ENCODE measurements at places on chromosomes 7 and 10. TPM values are rescaled to one million over a fixed set of nuclear protein-coding genes. Genes with fewer than 3 reads are reported as not detected.

DNA sequence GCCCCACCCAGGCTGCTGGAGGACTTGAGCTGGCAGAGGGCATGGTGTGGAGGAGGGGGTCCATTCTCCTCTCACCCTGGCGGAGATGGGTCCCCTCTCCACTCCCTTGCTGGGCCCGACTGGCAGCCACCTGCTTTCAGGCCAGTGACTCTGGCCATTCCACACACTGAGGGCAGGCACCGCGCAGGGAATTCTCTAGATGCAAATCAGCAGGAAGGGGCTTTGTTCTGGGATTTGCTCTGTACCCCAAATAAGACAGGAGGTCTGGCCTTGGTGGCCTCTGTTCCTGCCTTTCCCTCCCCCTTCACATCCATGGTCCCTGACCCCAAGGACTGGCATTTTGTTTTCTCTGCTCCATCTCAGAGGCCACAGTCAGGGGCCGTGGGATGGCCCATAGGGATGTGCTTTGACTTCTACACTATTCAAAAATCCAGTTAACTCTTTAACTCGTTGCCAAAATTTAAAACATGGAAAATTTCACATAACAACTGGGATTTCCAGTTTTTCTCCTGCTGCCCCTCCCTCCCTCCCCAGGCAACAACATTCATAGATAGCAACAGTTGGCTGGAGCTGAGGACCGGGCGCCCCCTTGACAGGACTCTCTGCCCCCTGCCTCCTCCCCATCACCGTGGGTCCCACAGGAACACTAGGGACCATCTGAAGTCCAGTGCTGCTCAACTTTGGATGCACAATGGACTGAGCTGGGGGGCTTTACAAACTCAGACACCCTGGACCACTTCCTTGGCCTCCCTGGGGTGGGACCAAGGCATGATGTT, 33.9 kb downstream of the PPIF start:
- DNase-seq: peak; percentile 59

DNA sequence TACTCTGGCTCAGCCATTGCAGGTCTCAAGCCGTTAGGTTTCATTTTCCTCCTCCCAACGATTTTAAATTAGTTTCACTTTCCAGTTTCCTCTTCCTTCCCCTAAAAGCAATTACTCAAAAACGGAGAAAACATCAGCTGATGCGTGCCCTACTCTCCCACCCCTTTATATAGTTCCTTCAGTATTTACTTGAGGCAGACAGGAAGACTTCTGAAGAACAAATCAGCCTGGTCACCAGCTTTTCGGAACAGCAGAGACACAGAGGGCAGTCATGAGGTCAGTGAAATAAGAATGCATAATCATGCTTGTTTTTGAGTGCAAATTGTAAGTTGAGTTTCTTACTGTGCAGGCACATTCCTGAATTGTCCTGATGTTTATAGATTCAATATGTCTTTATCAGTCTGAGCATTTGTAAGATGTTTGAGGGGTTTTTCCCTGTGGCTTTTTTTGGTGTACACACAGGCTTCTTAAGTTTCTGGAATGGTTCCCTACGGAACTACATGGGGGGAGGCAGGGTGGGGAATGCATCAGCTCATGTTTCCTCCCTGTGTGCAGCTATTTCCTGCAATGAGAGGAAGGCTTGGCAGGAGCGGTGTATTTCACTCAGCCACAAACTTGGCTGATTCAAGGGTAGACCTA, at the start of gene IFIT3:
TSS of gene IFIT3 (plus strand) at position 195 of the 639 bp plus-strand sequence. CDS start at position 272, 77 bp downstream.
- DNase-seq: peak; percentile 74

The ADAM22 gene
- 8.5 TPM for total RNA-seq

DNA sequence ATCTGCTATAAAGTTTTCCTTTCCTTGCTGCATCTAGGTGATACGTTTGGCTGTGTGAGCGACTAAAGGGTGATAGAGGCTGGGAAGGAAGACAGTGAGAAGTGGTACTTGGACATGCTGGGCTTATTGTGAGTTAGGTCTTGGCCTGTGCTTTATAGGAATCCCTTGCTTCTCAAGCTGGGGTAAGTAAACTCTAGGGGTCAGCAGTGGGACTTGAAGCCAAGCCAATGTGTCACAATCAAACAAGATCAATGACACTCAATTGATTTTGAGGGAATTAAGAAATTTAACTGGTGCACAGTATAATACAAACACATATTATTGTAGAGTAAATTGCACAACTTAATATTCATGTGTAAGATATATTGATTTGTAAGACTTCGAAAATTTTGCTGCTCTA, 155.8 kb upstream of the AOAH start:
- DNase-seq: no peak

- DNase-seq: no peak
Observed at GRCh38 chr10:17100586-17100985, 29.0 kb downstream of the CUBN start.

DNA sequence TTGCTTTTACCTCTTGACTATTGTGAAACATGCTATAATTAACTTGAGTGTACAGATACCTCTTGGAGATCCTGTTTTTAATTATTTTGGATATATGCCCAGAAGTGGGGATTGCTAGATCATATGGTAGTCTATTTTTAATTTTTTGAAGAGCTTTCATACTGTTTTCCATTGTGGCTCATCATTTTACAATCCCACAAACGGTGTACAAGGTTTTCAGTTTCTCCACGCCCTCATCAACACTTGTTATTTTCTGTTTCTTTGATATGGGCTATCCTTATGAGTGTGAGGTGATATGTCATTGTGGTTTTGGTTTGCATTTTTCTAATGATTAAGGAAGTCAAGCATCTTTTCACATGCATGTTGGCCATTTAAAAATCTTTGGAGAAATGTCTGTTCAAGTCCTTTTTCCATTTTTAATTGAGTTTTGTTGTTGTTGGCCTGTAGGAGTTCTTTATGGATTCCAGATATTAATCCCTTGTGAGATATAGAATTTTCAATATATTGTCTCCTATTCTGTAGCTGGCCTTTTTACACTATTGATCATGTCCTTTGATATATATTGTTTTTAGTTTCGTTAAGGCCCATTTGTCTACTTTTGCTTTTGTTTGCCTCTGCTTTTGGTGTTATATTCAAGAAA, 7.5 kb downstream of the AGK start:
- no peak for DNase-seq

The ITPRID1 gene
- not detected for total RNA-seq

The HTR5A gene
- not detected for total RNA-seq

DNA sequence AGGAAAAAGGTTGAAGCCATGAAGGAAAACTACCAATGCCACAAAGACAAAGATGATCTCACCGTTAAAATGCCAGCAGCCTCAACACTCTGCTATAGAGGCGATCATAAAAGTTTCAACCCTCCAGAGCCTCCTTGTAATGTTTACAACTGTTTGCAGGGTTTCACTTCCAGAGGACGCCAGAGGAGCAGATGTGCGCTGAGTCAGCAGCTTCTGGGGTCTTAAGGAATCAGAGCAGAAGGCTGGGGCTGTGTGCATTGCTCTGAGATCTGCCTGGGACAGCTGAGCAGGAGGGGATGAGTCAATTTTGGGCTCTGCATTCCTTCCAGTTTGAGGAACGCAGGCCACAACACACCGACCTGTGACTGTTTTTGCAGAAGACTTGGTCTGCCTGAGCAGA, 98.3 kb downstream of the TMEM130 start:
- DNase-seq: no peak

The IGFBP1 gene
- total RNA-seq: not detected

GRCh38 chr10:97843281-97843671, 6.4 kb upstream of the GOLGA7B start:
- no peak for DNase-seq

GRCh38 chr7:149823191-149823630, 15.0 kb upstream of the ZNF862 start:
- DNase-seq: no peak

DNA sequence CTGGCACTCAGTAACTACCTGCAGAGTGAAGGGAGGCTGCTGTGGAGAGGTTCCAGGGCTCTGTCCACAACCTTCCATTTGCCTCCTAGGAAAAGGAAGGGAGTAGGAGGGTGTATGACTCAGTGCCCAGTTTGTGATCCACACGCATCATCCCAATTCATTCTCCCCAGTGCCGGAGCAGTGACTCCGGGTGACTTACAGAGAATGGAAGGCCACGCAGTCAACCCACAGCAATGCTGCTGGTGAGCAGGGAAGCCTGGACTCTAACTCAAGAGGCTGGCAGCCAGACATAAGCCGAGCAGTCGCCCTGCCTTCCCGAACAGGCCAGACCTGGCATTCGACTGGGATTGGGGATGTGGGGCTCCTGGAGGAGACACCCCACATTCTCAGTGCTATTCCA, 139.9 kb downstream of the SH3PXD2A start:
- no peak for DNase-seq

- no peak for DNase-seq
Observed at GRCh38 chr10:123858077-123858681, 33.4 kb downstream of the CPXM2 start.

The C10orf67 gene
- total RNA-seq: 1.2 TPM

DNA sequence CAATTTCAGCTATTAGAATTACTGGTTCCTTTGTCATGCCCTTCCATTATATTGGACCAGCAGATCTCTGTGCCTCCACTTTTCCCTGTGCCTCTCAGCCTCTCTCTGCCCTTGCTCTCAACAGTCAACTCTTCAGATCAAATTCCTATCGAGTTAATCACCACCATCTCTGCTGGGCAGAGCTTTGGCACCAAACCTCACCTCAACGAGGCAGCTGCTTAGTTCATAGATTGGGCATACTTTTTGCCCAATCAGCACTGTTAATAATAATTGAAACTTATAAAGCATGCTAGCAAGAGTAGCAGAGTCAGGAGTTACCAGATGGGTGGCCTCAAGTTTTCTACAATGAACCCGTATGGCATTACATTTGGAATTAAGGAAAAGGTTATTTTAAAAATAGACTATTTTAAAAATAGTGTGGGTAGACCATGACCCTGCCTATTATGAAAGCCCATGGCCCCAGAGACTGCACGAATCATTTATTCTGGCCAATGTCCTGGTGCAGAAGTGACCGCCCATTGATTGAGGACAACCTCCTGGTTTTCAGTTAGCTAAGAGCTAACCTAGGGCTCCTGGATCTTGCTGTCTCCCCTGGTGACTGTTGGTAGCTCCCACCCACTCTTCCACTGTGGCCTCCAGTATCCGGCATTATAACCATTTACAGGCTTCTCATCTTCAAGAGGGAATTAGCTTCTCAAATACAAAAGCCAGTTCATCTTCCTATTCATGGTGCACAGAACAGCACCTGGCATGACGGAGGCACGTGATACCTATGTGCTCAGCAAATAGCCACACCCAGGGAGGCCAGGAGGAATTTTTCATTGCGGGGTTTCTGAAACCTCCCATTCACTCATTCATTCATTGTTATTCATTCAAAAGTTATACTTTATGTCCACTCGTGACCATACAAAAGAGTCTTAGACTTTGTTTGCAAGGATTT, 265.4 kb downstream of the INHBA start:
- DNase-seq: no peak

The OR2A12 gene
- not detected for total RNA-seq

DNA sequence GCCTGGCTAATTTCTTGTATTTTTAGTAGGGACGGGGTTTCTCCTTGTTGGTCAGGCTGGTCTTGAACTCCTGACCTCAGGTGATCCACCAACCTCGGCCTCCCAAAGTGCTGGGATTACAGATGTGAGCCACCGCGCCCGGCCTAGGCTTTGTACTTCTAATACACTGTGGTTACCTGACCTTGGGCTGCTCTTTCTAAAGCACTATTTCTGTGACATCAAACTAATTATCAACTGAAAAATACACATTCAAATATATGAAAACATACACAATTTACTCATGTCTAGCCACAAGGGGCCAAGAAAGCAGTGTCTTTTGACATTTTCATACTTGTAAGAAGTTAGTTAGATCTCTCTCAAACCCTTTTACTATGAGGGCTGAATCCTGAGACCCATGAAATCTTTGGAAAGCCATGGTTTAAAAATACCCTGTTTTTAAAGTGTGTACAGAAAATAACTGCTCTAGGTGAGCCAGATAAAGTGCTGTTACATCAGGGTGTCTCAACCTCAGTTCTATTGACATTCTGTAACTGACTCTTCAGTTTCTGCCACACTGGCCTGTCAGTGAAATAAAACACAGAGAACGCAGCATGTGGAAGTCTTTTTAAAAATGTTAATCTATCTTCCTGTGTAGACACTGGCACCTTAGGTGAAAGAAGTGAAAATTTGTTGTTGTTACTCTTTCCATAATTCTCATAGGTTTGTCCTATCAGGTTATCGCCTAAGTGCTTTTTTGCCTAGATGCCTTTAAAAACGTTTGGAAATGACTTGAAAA, 58.8 kb downstream of the CREM start:
- DNase-seq: no peak
